ENCODE measurements at places on chromosomes 12 and 14. TPM values are rescaled to one million over a fixed set of nuclear protein-coding genes. Genes with fewer than 3 reads are reported as not detected.

SPATS2 gene
- total RNA-seq = 18.5 TPM

FAM161B gene
- total RNA-seq = 4.2 TPM

SELPLG gene
- 1.7 TPM for total RNA-seq

BBOF1 gene
- total RNA-seq = 7.8 TPM

PLCZ1 gene
- 0.06 TPM for total RNA-seq

ERP27 gene
- 0.13 TPM for total RNA-seq

FOXN4 gene
- not detected for total RNA-seq

ITGB7 gene
- 1.5 TPM for total RNA-seq
